NCI-H2227 treated with DMSO at 0.1 percent for 48 hours (cell line): ENCODE measurements at places on chromosomes 1 and 21.

DNA sequence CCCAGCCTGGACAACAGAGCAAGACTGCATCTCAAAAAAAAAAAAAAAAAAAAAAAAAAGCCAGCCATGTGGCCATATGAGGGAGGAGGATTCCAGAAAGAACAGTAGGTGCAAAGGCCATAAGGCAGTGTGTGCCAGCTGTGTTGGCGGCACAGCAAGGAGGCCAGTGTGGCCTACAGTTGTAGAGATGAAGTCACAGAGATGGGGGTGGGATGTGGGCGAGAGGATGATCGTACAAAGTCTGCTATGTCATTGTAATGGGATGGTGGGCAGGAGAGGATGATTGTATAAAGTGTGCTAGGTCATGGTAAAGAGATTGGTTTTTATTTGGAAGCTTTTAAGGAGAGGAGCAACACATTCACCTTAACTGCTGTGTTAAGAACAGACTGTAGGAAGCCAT is 9.8 kb upstream of the CR1 start:
- no peak for DNase-seq

GRCh38 chr1:180912211-180912800 is 391 bp upstream of the KIAA1614 start:
- no peak for DNase-seq

DNA sequence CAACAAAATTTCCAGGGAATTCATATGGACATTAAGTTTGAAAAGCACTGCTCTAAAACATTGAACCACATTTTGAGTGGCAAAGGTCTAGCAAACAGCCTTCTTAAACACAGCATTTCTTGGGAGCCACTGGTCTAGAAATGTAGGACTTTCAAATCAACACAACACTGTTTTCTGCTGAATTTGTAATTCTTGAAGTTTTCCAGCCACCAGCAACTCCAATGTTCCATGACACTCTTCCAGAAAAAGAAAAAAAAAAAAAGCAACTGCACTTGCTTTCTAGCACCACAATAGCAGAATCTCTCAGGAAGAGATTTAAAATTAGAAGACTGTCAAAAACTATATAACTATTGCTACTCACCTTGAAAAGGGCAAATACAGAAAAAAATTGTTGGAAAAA is 4.5 kb downstream of the SYDE2 start:
- no peak for DNase-seq

- no peak for DNase-seq
Observed at GRCh38 chr1:193927550-193927949, 741.1 kb upstream of the B3GALT2 start.

DNA sequence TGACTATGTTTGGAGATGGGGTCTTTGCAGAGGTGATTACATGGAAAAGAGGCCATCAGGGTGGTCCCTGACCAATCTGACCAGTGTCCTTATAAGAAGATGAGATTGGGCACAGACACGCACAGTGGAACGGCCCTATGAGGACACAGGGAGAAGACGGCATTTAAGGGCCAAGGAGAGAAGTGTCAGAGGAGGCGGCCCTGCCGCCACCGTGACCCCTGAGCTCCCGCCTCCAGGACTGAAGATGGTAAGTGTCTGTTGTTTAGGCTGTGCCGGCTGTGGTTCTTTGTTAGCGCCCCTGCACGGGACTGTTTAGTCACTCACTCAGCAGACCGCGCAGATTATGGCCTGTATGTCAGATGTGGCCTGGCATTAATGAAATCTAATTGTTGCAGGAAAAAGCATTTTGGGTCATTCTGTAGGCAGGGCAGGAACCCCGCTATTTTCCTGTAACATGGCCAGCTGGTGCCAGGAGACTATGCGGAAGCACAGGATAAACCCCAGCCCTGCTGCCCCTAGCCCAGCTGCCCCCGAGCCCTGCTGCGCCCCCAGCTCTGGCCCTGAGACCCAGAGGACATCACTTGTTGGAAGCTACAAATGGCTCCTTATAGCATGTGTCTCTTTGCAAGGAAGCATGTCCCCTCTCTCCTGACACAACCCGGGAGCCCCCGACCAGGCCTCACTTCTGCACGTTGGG is 53.7 kb upstream of the RIPK4 start:
- DNase-seq, result no peak

- DNase-seq, result no peak
Observed at GRCh38 chr1:1862905-1863547, 27.9 kb downstream of the GNB1 start.

DNA sequence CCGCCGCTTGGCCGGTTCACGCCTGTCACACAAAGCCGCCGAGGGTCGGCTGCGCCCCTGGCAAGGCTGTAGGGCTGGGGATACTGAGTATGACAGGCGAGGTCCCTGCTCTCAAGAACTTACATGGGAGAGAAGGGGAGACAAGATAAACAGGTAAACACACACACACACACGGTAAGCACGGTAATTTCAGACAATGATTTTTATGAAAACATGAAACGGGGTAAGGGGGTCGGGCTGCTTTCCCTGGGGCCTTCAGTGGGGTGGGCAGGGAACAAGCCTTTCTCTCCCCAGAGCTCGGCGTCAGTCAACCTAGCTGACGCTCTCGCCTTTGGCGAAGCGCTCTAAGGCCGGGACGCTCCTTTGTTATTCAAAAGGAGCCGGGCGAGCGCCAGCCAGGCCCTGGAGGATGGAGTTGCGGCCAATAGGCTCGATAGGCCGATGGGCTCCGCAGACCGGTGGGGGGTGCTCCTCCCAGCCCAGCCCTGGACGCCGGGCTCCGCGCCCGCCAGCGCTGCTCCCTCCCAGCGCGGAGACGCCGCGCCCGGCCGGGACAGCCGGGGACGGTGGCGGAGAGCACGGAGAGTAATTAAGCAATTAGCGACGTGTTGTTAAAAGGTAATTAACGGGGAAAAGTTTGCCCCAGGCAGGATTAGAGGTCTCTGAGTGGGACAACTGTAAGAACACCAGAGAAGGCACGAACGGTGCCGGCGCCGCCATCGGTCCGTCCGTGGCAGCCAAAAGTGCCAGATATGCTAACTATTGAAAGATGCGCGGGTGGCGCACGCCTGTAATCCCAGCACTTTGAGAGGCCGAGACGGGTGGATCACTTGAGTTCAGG is 950 bp upstream of the INKA2 start:
- DNase-seq, result no peak

- no peak for DNase-seq
Observed at GRCh38 chr1:180519846-180520245, 17.5 kb upstream of the ACBD6 start.

GRCh38 chr1:210360852-210361477 is 32.3 kb downstream of the HHAT start:
- DNase-seq, result peak; percentile 59

DNA sequence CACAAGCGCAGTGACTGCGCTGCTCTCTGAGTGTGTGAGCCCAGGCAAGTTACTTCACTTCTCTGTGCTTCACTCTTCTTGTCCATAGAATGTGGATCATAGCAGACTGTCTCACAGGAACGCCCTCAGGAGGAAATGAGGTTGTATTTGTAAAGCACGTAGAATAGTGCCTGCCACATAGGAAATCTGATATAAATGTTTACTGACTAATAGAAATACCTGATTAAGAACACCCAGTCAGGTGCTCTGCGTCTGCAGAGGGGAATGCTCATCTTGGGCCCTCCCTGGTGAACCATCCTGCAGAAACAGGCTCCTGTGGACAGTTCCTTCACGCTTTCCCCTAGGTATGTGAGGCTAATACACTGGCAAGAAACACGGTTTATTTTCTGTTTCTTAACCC is 100.3 kb downstream of the BEND5 start:
- DNase-seq, result no peak

DNA sequence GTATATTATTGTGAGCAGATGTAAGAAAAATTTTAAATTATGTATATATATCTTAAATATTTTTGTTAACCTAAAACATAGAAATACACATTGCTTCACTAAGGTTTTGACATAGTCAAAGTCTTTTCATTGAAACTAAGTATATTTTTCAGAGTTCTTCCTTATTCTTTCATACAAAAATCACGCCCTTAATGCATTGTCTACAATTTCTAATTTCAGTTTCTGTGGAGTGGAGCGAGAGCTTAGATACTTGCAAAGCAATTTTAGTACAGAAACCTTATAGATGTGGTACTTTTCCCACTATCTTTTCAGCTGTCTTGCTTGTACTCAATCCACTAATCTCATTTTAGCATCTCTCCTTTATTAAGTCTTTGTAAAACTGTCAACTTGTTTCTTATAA is 63.2 kb downstream of the CD58 start:
- DNase-seq, result no peak

GRCh38 chr1:168235548-168235885 is 9.7 kb downstream of the SFT2D2 start:
- DNase-seq, result no peak

- no peak for DNase-seq
Observed at GRCh38 chr21:14522736-14523135, 23.4 kb downstream of the SAMSN1 start.

- DNase-seq, result no peak
Observed at GRCh38 chr1:53246261-53247134, 8.2 kb upstream of the MAGOH start.

GRCh38 chr1:117681093-117681900 is 75.4 kb downstream of the TENT5C start:
- DNase-seq, result no peak

DNA sequence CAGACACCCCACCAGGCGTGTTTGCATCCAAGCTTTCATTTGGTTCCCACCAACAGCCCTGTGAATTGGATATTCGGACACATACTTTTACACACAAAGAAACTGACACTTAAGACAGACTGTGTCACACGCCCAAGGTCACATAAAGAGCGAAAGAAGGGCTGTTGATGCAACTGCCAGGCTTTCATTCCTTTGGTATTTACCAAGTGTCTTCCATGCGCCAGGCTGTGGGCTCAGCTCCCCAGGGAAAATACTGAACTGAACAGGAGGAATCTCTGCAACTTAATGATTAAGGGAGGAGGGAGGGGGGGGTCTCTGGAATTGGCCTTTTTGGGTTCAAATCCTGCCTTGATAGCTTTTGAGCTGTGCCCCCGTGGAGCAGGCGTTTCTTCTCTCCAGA is 122.8 kb downstream of the ACTL8 start:
- DNase-seq, result peak; percentile 4

DNA sequence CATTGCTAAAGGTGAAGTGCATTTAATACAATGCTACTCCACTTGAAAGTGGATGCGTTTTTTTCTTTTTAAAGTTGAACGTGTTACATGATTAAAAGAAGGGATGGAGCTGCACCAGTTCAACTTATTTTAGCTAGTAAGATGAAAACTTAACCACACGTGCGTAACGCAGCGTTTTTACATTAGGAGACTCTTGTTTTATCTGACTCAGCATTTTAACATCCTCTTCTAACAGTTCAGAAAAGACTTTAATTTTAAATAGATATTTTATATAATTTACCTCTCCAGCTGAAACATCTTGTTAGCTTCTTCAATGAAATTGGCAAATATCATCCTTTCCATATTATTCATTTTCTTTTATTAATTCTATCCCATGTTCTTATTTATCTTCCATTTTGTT is 33.4 kb downstream of the EXO1 start:
- no peak for DNase-seq

DNA sequence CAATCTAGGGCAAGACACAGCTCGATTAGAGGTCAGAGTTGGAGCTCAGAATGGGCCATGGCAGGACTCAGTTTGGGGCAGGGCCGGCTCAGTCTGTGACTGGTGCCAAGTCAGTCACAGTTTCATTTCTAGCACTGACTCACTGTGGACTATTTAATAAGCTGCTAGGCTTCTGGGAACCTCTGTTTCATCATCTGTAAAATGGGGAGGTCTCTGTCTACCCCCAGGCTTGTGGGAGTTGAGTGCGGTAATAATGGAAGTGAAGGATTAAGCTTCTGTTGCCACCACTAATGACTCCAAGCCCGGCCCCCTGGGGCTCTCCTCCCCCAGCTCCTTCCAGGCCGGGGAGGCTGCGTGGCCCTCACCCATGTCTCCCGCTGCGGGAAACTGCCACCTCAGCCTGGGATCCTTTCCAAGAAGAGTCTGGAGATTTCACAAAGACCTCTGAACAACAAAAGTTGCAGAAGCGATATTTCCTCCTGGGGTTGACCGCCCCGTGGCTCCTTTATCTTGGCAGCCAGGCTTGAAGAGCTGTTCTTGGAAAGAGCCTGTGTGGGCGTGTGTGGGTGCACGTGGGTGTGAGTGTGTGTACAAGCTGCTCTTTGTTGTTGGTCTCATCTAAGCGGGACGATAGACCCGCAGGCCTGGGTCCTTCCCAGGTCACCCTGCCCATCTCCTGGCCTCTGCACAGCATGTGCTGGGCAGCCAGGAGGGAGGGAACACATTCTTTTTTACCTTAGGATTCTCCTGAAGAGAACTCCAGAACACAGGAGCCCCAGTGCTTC is 29.1 kb downstream of the KNCN start:
- no peak for DNase-seq
